Pancreas (tissue), 10 donors: ENCODE measurements at places on chromosomes 12 and 14. TPM values are rescaled to one million over a fixed set of nuclear protein-coding genes. Genes with fewer than 3 reads are reported as not detected.

Gene ADAM20
- total RNA-seq = 0.51 TPM

Gene TAS2R8
- not detected for total RNA-seq

Gene APOLD1
- 1.8 TPM for total RNA-seq

Gene RERG
- total RNA-seq = 2.0 TPM

Gene PA2G4
- 57.7 TPM for total RNA-seq

DNA sequence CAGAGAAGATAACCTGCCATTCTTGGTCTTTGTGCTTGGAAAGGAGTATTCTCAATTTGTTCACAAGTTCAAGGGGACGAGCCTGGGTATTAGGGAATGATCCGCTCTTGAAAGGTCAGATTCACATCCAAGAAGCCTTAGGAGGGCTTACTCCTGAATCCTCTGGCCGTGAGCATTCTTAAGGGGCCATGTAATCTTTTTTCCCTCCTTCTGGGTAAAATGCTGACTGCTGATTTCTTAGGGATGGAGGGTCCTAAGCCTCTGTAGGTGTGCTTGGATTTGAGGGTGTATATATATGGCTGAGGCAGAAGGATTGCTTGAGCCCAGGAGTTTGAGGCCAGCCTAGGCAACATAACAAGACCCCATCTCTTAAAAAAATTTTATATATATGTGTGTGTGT lies 149.1 kb downstream of the TSPAN9 start:
- no peak for DNase-seq

- no peak for DNase-seq
Observed at GRCh38 chr14:71661441-71661840, 270.8 kb upstream of the RGS6 start.

DNA sequence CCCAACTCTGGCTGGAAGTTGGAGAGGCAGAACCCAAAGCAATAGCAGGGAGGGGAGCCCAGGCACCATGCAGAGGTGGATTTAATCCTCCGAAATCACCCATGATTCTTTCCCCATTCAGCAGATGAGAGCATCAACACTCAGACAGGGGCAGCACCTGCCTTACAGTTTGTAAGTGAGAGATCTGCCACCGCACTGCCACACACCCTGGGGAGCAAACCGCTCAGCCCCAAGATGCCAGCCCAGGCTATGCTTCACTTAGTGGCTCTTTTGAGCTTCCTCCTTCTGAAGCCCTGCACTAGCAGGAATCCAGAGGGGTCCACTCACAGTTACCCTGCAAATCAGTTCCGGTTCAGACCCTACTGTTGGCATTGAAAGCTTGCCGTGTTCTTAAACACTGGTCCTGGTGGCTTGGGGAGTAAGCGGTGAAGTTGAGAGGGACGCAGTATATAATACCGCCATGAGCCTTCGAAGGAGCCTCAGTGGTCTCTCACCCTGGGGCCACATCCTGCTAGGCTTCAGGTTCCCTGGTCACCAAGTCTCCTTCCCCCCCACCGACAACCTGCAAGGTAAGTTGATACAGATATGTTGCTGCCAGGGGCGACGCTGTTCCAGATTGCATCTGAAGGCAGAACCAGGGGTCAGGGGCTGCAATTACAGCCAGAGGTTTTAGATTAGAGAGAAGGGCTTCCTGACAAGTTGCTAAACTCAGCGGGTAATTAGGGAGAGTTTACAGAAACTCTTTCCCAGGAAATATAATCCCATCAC lies 72.0 kb upstream of the CCND2 start:
- DNase-seq = no peak

DNA sequence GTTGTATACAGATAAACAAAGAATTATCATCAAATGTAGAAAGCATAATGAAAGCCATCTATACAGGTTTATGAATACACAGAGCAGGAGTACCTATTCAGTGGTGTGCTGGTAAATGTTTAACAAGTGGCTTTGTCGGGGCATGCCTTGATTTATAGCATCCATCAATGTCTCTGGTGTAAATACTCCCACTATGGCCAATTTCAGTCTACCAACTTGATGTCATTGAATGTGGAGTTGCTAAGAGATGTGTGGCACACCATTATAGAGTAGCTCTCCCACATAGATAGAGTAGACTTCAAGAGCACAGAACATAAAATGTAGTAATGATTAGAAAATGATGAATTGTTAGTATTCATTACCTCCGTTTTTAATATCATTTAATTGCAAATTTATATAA lies 9.3 kb downstream of the GRIP1 start:
- no peak for DNase-seq

DNA sequence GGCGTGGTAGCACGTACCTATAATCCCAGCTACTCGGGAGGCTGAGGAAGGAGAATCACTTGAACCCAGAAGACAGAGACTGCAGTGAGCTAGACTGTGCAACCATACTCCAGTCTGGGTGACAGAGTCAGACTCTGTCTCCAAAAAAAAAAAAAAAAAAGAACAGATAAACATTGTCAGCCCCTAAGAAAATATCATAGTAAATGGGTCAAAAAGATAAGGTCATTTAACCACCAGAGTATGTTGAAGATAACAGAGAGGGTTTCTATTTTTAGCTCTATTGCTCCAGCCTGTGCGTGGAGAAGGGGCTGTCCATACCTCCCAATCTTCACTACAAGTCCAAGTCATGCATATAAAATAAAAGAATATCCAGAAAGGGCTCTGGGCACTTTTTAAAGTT lies 15.4 kb downstream of the LGMN start:
- DNase-seq = no peak

DNA sequence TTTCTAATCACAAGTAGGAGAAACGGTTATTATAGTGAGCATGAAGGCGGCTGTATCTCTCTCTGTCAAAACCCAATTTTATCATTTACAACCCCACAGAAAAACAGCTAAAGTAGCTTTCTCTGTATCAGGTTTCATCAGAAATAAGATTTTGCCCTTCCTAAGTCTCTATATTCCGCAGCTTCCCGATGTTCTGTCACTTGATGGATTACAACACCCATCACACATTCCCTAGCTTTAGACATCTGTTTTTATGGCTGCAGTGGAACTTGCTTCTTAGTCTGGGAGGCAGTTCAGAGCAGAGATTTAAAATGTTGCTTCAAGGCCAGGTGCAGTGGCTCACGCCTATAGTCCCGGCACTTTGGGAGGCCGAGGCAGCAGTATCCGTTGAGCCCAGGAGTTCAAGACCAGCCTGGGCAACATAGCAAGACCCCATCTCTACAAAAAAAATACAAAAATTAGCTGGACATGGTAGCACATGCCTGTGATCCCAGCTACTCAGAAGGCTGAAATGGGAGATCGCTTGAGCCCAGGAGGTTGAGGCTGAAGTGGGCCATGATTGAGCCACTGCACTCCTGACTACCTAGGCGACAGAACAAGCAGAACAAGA lies 27.6 kb upstream of the FOXN3 start:
- DNase-seq = no peak

DNA sequence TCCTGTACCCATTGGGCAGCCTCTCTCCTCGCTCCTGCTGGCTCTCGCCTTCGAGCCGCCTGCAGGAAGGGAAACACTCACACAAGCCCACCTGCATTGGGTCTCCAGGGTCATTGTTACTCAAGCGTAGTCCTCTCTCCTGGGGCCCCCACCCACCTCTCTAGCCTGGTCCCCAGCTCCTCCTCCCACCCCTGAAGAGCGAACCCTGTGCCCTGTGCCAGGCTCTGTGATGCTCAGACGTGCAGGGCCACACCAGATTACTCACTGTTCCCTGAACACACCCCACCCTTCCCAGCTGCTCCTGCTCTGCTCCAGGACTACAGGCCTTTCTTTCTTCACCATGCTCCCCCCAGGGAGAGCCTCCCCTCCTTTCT lies 88.1 kb downstream of the NINJ2 start:
- no peak for DNase-seq
